DND-41 (cell line): ENCODE measurements at places on chromosomes 13 and 19.

DNA sequence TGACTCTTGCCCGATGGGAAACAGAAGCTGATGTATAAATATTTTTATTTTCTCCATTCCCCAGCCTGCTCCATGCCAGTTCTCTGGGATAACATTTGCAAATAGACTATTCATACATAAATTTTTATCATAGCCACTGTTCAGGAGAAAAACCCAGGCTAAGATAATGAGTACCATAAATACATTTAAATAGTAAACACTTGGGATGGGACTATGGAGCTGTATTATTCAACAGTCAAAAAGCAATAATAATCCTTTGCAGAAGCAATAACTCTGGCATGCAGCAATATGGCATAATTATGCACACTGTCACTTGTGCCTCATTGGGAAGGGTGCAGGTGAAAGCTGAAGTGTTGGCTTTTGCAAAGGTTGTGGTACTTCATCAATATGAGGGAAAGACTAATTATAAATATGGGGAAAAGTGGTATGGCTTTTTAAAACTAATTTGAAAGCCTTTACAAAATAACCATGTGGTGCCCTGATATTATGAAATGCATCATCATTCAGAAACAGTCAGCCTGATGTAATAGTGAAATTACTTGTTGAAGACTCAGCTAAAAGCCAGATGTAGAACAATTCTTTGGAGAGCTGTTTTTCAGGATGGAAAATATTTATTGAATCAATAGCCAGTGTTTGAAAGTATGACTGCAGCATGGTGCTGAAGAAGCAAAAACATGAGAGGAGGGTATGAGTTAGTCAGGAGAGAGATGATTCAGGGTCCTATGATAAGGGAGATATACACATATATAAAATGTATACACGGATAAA, 2476.7 kb downstream of the PCDH9 start:
- DNase-seq: no peak

- no peak for DNase-seq
Measured at GRCh38 chr13:44651209-44651608, 75.1 kb upstream of the TSC22D1 start.

DNA sequence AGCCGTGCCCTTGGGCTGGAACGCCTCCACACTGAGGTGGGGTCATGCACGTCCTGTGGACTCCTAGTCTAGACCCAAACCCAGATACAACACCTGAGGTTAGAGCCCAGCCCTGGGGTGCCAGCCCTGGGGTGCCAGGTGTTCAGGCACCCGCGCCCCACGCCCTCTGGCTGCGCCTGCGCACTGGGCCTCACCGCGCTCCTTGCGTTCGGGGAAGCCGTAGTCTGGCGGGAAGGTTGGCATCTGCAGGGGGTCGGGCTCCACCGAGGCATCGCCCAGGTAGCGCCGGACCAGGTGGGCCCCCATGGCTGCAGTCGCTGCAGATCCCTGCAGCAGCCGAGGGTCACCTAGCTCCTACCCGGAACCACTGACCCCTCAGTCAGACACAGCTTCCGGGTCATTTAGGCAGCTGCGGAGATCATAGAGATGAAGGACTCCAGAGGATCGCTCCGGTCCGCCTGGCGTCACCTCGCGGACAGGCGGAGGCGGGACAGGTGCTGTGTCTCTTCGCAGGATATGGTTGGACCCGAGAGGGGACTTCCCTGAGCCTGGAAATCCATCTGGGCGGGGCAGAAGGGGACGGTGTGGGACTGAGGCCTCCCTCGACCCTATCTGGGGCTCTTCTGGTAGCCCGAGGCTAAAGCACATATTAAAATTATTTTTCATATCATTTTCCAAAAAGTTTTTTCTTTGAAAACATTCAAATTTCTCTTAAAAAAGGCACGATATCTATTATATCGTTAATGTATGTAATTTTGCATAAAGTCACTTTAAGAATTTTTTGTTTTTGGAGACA, at the start of gene NDUFB7:
NDUFB7 (minus strand) TSS at position 372 of the 796 bp plus-strand sequence; CDS start at position 306, 66 bp downstream.
- DNase-seq: peak; percentile 93

DNA sequence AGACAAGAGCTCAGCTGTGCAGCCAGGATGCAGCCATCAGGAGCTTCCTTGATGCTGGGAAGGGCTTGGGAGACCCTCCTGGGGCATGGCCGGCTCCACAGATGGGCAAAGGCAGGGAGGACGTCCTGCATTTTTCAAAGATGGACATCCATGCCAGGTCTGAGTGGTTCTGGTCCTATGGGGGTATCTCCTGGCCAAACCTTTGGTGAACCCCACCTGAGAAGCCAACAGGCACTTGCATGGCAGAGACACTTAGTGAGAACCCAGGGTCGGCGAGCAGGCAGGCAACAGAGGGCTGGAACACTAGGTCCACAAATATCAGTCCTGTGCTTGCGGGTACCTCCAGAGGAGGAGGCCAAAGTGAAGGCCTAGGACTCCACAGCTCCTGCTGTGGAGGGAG, 70.0 kb downstream of the KCTD15 start:
- no peak for DNase-seq

DNA sequence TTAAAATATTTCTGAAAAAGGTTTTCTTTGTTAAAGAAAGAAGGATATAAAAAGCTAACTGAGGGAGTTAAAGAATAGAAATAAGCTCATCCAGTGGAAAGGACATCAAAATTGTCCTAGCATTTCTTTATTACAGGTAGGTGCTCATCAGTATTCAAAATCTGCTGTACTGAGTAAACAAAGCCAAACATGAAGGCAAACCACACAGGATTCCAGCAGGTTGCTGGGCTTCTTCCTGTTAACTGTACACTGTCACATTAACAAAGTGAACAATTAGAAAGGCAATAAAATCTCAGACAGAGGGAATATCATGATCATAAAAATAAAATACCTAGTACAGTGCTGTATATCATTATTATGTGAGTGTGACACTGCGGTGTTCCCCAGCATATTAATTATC, 1541.0 kb downstream of the SLITRK5 start:
- DNase-seq: no peak

- DNase-seq: no peak
Measured at GRCh38 chr19:12821761-12822160, 12.6 kb downstream of the RTBDN start.

GRCh38 chr13:22201375-22201925, 530.6 kb downstream of the FGF9 start:
- DNase-seq: no peak

DNA sequence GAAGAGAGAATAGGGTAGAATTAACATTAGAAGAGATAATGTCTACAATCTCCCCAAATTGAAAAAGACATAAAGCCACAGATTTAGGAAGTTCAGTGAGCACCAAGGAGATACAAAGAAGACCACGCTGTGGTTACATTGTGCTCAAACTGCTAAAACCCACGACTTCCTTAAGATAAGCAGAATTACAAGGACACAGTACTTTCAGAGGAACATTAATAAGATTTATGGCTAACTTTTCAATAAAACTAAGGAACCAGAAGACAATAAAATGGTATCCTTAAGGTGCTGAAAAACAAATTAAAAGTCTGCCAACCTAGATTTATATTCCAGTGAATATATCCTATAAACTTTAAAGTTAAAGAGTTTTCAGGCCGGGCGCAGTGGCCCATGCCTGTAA, 7.4 kb upstream of the IL17D start:
- DNase-seq: no peak

- DNase-seq: no peak
Measured at GRCh38 chr13:51768378-51768921, 35.5 kb downstream of the DHRS12 start.

- no peak for DNase-seq
Measured at GRCh38 chr13:67505376-67505775, 275.2 kb upstream of the PCDH9 start.

DNA sequence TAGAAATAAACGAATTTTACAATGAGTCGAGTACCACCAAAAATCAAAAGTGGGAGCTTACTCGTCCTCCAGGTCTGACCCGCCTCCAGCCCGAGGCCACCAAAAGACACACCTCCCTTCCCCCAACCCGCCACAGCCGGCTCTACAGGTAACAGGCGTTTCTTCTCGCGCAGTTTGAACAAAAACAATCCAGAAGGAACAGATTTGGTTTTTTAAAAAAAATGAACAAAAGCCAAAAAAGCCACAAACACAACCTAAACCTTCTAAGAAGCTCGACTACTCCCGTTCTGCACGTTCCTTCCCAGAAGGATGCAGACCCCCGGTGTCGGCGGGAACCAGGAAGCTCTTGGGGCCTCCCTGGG, 671 bp downstream of the ZDHHC20 start:
- peak; percentile 63 for DNase-seq

GRCh38 chr13:91153372-91153771, 194.1 kb upstream of the MIR17HG start:
- no peak for DNase-seq

GRCh38 chr19:50878851-50879250, 5.6 kb downstream of the KLK2 start:
- DNase-seq: no peak

GRCh38 chr13:30991184-30991583, 58.7 kb downstream of the TEX26 start:
- DNase-seq: no peak

- DNase-seq: no peak
Measured at GRCh38 chr19:18895038-18895823, 727 bp downstream of the CERS1 start.

GRCh38 chr19:1844513-1845124, 3.7 kb downstream of the REXO1 start:
- DNase-seq: no peak

DNA sequence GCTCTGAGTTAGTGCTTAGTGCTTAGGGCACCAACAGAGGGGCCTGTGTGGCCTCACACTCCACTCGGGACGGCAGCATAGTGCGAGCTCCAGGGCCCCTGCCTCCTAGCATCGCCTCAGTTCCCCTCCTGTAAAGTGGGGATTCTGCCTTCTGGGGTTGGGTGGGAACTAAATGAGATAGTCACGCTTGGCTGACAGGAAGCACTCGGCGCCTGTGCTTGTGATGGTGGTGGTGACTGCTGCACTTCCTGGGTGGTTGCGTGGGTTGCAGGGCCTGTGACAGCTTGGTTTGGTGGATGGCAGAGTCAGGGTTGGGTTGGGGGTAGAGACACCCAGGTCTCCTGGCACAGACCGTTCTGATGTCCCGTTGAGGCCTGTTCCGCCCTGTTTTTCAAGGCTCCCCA, 7.7 kb downstream of the PLEKHF1 start:
- peak; percentile 86 for DNase-seq

GRCh38 chr19:31338069-31338776, 11.0 kb downstream of the TSHZ3 start:
- peak; percentile 66 for DNase-seq

- DNase-seq: no peak
Measured at GRCh38 chr13:25833761-25834160, 218.1 kb downstream of the SHISA2 start.

DNA sequence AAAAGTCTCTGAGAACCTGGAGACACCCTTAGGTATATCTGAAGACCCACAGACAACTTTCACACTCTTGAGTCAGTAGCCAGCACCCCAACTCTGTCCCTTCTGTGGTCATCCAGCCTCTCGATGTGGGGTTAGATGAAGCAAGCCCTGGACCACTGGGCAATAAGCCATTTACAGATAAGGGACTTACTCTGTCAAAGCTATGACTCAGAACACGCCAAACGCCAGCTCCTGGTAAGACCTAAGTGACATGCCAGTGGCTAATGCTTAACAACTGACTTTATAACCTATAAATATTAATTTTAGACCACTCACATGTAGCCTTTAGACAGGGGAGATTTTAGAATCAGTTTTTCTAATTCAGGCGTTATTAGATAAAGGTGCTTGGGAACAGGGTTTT, 85.7 kb downstream of the SHISA2 start:
- no peak for DNase-seq

DNA sequence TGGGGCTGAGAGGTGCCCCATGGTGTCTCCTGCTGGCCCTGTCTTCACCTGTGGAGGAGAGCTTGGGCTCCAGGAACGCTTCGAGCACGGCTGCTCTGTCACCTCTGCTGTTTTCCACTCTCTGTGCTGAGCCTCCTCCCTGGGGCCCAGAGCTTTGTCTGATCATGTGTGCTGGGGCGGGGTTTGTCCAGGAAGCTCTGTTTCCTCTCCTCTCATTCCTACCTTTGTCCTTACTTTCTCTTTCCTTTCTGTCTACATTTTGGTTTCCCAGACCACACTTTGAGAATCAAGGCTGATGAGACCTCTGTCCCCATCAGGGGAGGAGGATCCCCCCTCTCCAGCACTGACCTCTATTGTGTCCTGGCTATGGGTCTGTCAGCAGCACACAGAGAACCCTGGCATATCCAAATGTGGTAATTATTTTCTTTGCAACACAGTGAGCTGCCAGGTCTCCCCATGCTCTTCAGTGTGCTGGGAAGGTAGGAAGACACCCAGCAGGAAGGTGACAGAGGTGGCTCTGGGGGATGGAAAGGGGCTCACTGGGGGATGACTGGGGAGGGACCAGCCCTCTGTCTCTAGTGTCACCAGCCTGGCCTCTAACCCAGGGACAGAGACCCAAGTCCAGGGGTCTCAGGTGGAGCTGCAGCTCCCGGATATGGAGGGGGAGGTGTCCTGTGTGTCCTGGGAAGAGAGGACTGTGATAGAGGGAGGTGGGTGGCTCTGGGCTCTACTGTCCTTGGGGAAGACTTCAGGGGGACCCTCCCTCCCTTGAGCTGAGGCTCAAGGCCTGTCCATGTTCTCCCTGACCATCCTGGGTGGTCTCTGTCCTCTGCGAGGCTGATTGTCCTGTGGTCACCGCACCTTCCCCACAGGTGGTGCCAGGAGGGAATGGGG, at the start of gene CEACAM1:
CEACAM1 (minus strand) TSS at position 128 of the 894 bp plus-strand sequence; CDS start at position 21, 107 bp downstream.
- peak; percentile 57 for DNase-seq

- no peak for DNase-seq
Measured at GRCh38 chr19:36113894-36114720, 568 bp downstream of the POLR2I start.
